Activated naive CD4-positive, alpha-beta T cell treated with anti-CD3 and anti-CD28 coated beads, Interleukin-2, amount 10 ng/mL, durations not matched to agents 7 days and 5 days (primary cell): ENCODE measurements at places on chromosomes 12 and 14.

- no peak for DNase-seq
Observed at GRCh38 chr12:32302218-32303173, 96.9 kb upstream of the FGD4 start.

- DNase-seq, result no peak
Observed at GRCh38 chr12:46682148-46682547, 143.6 kb downstream of the SLC38A4 start.

DNA sequence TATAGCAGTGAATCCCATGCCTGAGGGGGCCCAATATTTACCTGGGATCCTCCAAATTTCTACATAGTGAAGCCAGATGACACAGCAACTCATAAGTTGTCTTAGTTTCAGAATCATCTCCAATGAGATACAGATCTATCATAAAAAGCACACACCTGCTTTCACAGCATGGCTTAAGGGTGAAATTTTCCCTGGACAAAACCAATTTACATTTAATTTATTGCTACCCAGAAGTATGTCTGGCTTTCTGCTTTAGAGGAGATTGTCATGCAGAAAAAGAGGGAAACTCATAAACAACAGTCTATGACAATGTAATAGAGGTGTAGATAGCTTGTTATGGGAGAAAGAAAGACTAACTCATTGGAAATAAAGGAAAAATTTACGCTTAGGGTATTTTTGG is 113.0 kb downstream of the MGAT4C start:
- DNase-seq, result no peak

DNA sequence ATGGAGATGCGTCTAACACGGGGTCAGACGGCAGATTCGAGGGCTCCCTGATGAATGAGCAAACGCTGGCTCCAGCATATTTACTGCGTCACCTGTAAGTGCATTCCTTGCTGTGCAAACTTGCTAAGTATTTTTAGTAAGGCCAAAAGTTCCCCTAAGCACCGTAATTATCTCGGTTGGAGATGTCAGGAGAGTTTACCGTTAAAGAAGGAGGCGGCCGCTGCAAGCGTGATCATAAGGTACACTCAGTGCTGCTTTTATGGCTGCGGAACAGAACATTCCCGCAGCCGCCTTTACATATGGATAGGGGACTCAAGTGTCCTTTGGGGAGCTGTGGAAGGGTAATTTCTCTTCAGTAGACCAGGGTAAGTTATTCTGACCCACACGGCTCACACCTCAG is 175.6 kb downstream of the GLT1D1 start:
- no peak for DNase-seq

DNA sequence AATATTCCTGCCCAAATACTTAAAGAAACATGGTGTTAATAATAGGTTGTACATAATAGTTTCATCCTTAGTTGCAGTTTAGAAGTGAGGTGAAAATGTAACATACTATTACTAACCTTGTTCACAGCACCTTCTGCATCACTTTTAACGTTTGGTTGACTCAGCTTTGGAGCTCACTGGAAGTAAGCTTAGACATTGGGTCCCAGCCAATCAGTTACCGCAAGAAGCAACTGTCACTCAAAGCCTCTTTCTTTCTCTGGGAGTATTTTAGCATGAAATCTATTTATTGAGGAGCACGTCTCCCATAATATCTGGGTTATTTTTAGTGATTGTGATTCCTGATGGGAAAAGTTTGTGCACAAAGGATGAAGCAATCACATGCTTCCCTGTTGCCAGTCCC is 472.6 kb downstream of the SNAPC1 start:
- DNase-seq, result no peak

- DNase-seq, result peak; percentile 60
Observed at GRCh38 chr12:15856097-15856982, 25.8 kb upstream of the STRAP start.

GRCh38 chr12:119156401-119157044 is 22.2 kb upstream of the HSPB8 start:
- DNase-seq, result no peak

DNA sequence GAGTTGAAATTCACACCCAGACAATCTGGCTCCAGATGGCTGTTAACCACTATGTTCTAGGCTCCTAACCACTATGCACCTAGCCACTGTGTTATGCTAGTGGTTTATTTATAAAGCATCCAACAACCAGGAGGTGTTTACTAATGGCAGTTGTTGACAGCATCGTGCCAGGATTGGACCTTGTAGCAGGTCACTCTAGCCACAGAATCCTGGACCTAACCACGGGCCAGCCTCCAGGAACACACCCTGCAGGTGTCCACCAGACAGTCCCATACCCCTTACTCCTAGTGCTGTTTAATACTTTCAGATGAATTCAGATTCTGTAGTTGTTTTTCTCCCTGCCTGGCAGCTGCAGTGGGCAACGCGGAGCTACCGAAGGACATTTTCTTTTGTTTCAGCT is 109.4 kb upstream of the MYL2 start:
- DNase-seq, result no peak

GRCh38 chr12:27511723-27512045 is 12.3 kb upstream of the PPFIBP1 start:
- DNase-seq, result no peak

- no peak for DNase-seq
Observed at GRCh38 chr12:102848832-102849231, 68.2 kb downstream of the PAH start.

GRCh38 chr12:132342251-132343227 is 13.2 kb upstream of the GALNT9 start:
- no peak for DNase-seq

DNA sequence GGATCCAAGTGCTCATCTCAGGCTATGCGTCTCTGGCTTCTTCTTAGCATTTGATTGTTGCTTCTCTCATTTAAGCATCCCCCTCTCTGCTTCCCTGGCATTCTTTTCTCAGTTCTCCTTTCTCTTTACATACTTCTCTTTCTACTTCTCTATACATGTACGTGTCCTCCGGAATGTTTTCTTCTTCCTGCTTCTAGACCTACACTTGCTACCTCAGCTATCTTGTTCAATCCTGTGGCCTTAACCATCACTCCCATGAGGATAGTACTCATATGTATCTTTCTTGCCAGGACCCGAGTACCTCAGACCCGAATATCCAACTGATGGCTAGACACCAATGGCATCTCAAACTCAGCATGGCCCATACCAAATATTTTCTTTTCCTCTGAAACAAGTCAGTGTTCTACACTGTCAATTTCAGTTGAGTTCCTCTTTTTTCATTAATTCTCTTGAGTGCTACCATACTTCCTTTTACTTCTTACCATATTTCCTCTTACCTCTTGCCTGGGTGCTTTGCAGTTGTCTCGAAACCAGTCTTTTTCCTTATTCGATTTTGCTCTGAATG is 115.1 kb upstream of the SLC38A2 start:
- DNase-seq, result no peak

DNA sequence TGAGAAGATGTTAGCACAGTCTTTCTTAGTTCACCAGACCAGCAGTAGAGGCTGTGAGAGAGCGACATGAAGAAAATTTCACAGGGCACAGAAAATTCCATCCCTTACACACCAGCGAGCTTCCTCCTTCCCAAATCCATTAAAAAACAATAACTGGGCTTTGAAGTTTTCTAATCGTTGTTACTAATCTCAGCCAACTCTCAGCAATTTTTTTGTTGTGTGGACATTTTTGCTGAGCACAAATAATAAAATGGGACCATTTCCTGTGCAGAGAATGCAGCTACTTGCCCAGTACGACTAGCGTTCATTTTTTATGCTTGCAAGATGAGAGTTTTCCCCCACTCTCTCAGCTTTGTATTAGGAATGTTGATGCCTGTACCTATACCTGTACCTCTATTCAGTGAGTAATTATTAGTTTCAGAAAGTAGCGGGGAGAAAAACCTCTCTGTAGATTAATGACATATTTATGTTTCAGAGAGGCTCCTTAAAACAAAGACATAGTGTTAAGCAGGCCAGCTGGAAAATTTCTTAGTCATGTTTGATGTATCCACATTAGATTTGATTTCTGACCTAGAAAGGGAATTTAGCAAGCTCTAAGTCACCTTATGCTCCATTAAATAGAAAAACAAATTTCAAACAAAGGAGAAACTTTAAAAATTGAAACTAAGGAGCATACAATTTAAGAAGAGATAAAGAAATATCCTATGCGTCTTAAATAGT is 146.5 kb downstream of the SRGAP1 start:
- DNase-seq, result no peak

GRCh38 chr12:106910202-106910601 is 45.5 kb upstream of the TMEM263 start:
- DNase-seq, result no peak

DNA sequence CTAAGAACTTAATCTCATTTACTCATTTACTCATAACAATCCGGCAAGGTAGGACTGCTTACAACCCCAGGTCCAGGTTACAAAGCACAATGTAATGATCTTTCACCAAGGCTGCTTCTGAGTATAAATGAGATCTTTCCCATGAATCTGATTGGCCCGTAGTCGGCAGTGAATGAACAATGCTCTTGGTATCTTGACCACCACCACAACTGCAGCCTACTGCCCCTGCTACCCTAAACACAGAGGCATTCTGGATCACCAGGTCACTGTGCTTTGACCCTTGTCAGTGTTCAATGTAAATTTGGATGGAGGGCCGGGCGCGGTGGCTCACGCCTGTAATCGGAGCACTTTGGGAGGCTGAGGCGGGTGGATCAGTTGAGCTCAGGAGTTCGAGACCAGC is 15.9 kb downstream of the FAM181A start:
- no peak for DNase-seq

DNA sequence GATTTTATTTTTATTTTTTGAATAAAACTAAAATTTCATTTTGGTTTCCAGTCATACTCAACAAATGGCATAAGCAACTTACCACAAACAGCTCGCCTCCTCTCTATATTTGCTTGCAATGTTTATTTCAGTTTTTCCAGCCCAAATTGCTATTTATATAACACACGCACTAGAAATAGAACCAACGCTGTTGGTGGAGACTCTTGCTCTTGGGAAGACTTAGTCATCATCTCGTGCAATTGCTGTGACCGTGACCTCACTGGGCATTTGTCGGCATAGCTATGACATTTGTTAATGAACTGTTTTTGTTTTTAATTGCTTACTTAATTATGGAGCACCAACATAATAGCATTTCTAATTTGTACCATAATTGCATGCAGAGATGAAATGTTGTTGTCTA is 153.1 kb upstream of the OTX2 start:
- DNase-seq, result no peak

- no peak for DNase-seq
Observed at GRCh38 chr12:49609059-49609874, 3.8 kb upstream of the FAM186B start.

DNA sequence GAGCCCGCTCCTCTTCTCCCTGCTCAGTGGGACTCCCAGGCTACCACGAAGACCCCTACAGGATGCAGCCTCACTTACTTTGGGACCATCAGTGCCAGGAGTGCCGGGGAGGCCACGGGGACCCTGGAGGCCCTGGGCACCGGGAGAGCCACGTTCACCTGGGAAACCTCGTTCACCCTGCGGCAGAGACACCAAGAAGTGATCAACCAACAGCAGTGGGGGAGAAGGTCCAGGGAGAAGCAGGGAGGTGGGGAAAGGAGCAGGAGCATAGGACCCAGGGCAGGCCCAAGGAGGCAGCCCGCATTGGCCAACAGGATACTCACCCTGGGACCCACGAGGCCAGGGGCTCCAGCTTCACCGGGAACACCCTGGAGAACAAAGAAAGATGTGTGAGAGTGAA is 19.4 kb downstream of the TMEM106C start:
- DNase-seq, result no peak

DNA sequence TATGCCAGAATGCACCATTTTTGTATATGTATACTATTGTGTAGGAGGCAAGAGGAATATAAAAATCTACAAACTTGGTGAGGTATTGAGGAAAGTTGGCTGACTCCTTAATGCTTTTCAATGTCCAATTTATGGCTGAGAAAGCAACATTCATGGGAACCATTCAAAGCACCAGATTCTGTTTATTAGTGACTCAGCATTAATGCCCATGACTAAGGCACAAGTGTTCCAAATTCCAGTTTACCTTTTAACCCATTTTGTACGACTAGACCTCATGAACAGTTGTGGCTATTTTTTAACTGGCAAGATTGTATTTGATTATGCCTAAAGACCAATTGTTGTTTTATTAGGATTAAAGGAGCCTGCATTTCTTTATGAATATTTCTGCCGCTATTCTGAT is 375.4 kb upstream of the ATP2B1 start:
- no peak for DNase-seq

GRCh38 chr12:94616203-94616729 is 34.1 kb downstream of the TMCC3 start:
- no peak for DNase-seq

GRCh38 chr12:1078002-1078401 is 87.0 kb downstream of the ERC1 start:
- no peak for DNase-seq

- no peak for DNase-seq
Observed at GRCh38 chr12:88994971-88995370, 357.3 kb downstream of the DUSP6 start.

DNA sequence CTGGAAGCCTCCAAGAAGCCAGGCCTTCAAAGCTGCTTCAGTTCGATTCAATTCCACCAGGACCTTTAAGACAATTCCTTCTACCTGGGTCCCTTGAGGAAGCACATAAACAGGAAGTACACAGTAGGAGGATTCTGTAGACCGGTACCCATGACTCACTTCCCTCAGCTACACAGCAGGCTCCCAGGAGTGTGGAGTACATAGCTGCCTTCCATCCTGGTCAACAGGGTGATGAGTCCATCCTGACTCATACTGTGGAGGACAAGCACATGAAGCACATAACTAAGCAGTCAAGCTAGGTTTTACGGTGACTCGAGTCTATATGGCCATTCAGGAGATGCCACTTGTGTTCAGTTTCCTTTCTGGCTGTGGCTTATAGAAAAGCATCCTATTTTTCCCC is 197.6 kb upstream of the RBM19 start:
- no peak for DNase-seq

DNA sequence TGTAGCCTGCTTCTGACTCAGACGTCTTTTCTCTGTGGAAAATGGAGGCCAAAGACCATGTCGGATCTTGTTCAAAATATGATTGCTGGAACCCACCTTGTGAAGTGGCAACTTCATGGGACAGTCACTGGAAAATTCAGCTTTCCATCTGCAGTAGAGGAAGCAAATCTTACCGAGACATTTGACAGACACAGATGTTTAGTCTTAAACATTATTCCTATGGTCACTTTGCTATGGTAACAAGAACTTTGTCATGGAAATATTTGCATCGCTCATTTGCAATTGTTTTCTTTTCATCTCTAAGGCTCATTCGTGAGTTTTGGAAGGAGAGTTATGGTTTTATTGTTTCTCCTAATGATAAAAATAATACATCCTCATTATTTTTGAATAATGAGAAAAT is 98.3 kb upstream of the HIF1A start:
- no peak for DNase-seq

DNA sequence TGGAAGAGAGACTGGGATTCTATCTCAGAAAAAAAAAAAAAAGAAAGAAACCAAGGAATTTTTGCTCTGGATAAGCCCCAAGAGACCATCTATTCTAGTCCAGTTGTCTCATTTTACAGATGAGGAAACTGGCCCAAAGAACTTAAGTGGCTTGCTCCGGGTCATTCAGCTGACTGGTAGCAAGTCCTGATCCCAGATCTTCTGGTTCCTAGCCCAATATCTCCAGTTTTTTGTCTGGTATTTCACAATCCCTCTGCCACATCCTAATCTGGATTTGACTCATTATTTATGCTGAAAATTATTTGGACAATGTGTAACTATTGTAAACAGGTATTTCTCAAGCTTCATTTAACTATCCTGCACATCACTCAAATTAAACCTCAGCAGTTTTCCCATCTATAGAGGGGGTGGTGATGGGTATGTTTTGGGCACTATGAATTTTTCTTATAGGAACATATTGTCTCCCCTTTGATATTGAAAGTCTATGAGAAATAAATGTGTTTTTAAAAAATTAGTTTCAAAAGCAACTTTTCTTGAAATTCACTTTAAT is 43.4 kb downstream of the PPP2R5E start:
- no peak for DNase-seq

GRCh38 chr14:51723990-51724389 is 72.3 kb downstream of the FRMD6 start:
- DNase-seq, result no peak
